Activated naive CD4-positive, alpha-beta T cell treated with anti-CD3 and anti-CD28 coated beads, Interleukin-2, amount 10 ng/mL, durations not matched to agents 7 days and 5 days (primary cell): ENCODE measurements at places on chromosomes 5 and 9.
A peak's percentile ranks its signal among the peaks of the same experiment; 100 is the strongest.

DNA sequence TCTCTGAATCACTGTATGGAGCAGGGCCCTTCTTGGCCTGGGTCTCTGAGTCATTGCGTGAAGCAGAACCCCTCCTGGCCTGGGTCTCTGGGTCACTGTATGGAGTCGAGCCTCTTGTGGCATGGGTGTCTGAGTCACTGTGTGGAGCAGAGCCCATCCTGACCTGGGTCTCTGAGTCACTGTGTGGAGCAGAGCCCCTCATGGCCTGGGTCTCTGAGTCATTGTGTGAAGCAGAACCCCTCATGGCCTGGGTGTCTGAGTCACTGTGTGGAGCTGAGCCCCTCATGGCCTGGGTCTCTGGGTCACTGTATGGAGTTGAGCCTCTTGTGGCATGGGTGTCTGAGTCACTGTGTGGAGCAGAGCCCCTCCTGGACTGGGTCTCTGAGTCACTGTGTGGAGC lies 94.0 kb upstream of the RAPGEF1 start:
- DNase-seq = peak; percentile 24

DNA sequence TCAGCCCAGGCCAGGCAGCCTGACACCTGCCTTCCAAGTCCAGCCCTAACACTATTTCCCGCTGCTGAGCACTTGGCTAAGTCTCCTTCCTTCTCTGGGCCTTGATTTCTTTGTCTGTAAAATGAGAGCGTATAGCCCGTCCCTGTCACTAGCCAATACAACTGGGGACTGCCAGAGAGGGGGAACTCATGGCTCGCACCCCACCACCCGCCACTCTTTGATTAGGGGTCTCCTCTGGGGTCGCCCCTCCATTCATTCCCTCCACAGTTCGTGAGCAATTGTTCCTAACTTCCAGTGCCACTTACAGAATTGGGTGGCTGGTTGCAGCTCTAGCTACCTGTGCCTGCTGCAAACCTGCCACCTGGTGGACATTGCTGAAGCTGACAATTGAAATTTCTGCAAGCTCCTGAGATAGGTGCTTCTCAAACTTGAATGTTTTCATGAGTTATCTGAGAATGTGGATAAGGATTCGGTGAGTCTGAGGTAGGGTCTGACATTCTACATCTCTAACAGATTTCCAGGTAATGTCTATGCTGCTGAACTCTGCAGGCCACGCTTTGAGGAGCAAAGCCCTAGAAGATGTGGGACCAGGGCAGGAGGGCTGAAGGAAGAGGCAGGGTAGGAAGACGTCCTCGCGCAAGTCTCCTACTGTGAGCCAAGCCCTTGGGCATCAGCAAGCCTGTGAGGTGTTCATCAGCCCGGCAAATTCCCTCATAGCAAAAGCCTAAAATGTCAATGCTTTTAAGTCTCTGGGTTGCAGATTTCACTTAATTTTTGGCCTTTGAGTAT lies 13.3 kb upstream of the RECK start:
- peak; percentile 81 for DNase-seq

DNA sequence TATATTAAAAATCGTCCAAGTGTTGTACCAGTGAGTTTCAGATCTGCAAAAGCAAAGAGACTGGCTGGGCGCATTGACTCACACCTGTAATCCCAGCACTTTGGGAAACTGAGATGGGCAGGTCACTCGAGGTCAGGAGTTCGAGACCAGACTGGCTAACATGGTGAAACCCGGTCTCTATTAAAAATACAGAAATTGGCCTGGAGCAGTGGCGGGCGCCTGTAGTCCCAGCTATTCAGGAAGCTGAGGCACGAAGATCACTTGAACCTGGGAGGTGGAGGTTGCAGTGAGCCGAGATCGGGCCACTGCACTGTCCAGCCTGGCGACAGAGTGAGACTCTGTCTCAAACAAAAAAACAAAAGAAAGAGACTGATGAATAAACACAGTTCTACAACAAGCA lies 18.3 kb upstream of the B4GALT1 start:
- DNase-seq = no peak

DNA sequence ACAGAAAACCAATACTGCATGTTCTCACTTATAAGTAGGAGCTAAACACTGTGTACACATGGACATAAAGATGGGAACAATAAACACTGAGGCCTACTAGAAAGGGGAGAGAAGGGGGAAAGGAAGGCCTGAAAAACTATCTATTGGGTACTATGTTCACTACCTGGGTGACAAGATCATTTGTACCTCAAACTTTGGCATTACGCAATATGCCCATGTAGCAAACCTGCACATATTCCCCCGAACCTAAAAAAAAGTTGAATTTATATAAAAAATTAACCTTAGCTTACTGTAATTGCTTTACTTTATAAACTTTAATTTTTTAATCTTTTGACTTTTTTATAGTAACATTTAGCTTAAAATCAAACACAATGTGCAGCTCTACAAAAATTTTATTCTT lies 237.6 kb upstream of the ATP10B start:
- no peak for DNase-seq

GRCh38 chr9:20314981-20315380 lies 307.3 kb downstream of the MLLT3 start:
- peak; percentile 50 for DNase-seq

- no peak for DNase-seq
Observed at GRCh38 chr9:113687680-113688371, 188.3 kb upstream of the ZNF618 start.

- no peak for DNase-seq
Observed at GRCh38 chr5:116502616-116503015, 72.0 kb downstream of the SEMA6A start.

GRCh38 chr5:125659316-125660023 lies 763.7 kb upstream of the GRAMD2B start:
- no peak for DNase-seq

- no peak for DNase-seq
Observed at GRCh38 chr9:34741628-34742027, 31.7 kb upstream of the CCL21 start.

GRCh38 chr5:177310757-177311391 lies 824 bp downstream of the MXD3 start:
- DNase-seq = peak; percentile 71

DNA sequence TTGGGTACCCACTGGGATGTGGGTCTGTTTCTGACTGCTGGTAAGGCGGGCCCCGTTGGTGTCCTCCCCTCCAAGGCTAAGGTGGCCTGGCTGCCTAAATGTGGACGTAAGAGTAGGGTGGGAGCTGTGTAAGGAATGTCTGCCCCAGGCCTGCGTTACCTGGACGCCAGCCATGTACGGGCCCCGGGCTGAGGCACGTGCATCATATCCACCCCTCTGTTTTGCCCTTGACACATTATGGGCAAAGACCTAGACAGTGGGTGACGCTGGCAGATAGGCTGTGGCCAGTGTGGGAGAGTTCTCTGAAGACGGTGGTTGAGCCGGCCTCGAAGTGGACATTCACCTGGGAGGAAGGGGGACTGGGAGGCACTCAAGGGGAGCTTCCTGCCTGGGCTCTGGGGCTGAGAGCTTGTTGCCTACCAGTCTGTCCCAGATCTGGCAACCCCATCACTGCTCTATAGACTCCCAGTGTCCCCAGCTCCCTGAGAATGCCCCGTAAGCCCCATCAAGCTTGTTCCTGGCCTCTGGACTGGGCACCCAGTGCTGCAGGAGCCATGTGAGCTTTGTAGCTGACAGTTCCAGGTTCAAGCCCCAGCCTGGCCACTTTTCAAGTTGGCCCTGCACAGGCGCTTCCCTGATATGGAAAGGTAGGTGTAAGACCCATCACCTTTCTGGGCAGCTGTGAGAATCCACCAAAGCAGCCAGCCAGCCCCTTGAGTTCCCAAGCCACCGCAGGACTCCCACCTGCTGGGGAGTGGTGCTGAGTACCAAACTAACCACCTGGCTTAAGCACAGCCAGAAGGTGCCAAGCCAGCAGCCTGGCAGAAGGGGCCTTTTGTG lies 3.2 kb upstream of the PRR7 start:
- DNase-seq = no peak

GRCh38 chr9:5113994-5114748 lies 71.3 kb downstream of the INSL6 start:
- no peak for DNase-seq

GRCh38 chr9:23586906-23587305 lies 239.1 kb downstream of the ELAVL2 start:
- no peak for DNase-seq

DNA sequence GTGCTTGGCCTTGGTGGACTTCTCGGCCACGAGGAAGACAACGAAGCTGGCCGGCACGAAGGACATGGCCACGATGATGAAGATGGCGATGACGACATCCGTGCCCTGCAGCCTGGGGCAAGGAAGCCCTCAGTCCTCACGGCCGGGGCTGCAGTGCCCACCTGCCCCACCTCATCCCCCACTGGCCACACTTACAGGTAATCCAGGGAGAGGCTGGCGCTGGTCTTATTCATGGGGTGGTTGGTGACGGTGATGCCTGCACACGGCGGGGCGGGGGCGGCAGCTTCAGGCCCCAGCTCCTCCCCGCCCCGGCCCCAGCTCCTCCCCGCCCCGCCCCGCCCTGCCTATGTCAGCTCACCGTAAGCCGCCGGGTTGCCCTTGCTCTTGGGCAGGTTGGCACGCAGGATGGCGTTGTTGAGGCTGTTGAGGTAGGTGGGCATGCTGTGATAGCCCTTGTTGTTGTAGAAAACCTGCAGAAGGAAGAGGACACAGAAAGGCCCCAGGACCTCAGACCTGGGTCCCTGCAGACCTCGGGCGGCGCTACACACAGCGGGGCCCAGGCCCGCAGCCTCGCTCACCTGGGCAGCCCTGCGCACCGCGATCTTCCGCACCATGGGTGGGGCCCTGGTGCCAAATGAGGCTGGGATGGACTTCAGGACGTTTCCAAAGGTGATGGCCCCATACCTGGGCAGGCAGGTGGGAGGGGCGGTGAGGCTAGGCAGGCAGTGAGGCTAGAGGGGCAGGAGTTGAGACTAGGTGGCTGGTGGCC lies 15.7 kb upstream of the CLIC3 start:
- no peak for DNase-seq

- DNase-seq = no peak
Observed at GRCh38 chr9:19420877-19421276, 12.1 kb downstream of the ACER2 start.

- DNase-seq = no peak
Observed at GRCh38 chr5:42351956-42352355, 71.3 kb upstream of the GHR start.

DNA sequence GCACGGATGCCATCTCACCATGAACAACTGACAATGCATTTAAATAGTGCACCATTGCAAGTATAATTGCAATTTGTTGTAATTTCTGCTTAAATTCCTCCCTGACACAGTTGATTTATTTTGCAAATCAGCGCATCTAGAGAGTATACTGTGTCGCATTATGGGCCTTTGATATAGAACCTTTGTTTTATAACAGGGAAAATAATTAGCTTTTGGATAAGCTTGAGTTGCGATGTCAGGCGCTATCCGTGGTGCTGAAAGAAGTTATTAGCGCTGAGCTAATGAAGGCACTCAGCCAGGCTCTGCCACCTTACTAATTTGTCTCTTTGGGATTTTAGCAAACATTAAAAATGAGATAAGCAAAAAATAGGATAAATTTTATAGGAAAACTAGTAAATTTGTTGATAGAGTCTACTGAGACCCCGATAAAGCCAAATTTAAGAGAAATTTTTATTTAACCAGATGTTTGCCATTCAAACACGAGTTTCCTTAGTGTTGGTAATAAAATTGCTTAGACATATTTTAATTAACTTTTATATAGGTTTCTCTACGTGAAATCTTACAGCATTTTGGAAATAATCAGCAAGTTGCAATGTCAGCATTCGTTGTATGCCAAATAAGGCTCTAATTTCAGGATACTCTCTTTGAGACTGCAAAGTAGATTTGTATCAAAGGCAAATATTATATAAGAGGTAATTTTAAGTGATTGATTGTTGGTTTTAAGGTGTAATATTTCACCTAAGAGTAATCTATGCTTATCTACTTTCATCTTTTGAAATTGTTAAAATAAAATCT lies 355.5 kb downstream of the TLR4 start:
- peak; percentile 46 for DNase-seq

DNA sequence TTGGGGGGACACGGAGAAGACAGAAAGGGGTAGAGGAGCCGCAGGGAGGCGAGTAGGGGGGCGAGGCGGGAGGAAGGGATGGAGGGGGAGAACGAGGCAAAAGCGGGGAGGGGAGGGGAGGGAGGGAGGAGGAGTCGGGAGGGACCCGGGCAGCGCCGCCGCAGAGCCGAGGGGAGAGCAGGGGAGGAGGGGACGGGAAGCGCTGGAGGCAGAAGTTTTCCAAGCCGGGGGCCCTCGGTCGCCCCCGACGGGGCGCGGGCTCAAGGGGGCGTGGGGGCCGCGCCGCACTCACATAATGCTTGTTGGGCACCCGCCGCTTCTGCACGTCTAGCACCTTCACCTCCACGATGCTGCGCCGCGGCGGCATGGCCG lies 353 bp downstream of the SH3PXD2B start:
- DNase-seq = no peak

DNA sequence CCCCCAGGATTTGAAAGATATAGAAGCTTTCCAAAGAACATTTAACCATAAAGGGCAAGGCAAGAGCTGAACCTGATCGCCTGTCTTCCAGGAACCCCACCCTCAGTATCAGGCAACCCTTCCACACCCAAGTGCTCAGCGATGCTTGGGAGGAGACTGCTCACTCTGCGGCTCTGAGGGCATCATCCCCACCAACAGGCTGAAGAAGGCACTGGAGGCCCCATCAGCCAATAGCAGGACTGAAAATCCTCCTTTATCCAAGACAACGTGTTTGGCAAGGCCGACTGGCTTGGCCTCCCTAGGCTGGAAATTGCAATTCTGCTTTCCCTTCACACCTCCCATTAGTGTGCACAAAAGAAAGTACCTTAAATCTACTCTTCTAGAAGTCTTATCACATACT lies 1.4 kb upstream of the PPP2CA start:
- no peak for DNase-seq

DNA sequence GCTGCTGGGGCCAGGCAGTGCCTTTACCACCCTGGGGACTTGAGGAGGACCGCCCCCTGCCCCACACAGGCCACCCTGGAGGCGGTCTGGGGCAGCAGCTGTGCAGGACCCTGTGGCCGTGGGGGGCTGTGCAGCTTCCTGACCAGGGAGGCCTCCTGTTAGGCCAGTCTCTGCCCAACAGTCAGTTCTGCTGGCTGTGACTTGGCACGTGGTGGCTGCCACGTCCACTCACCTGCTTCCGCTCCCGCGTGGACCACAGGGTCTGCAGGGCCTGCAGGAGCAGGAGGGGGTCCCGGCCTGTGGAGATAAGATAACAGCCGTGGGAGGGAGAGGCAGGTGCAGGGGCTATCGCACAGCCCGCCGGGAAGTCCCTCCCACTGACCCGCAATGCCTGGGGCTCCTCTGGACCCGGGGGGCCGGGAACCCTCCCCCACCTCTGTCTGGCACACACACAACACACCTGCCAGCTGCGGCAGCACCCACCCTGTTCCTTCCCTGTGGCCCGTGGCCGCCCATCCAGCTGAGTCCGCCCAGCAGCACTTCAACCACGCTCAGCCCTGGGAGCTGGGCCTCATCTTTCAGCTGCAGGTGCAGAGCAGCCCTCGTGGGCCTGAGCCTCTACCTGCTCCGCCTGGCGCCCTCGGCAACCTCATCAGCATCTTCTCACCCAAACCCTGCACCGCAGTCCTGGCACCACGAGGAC lies 39.7 kb downstream of the EXD3 start:
- DNase-seq = no peak
